ENCODE measurements at places on chromosomes 2 and 18. TPM values are rescaled to one million over a fixed set of nuclear protein-coding genes. Genes with fewer than 3 reads are reported as not detected.

GRCh38 chr2:34349527-34349926 is 750.4 kb upstream of the FAM98A start:
- DNase-seq, result no peak

GRCh38 chr2:17538022-17538843 is 2.3 kb upstream of the VSNL1 start:
- no peak for DNase-seq

GRCh38 chr2:240343548-240343947 is 91.9 kb upstream of the GPC1 start:
- DNase-seq, result no peak

DNA sequence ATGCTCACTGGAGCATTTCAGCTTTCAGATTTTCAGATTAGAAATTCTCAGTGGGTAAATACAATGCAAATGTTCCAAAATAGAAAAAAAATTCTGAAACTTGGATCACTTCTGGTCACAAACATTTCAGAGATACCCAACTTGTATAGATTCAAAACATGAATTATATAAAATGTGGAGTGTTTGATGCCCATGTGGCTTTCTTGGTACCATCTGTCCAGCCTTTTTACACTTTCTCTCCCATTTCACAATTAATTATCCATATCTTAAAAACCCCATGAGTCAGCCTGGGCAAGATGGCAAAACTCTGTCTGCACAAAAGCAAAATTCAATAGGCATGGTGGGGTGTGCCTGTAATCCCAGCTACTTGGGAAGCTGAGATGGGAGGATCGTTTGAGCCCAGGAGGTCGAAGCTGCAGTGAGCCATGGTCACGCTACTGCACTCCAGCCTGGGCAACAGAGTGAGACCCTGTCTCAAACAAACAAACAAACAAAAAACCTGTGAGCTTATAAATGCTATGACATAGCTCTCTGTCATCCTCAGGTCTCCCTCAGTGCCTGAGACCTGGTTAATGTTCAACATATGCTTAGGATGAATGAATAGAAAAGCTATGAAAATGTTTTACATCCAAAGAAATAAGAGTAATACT is 146.3 kb upstream of the TTC39C start:
- no peak for DNase-seq

GPN1 gene
- total RNA-seq, result 21.8 TPM

MYO7B gene
- total RNA-seq, result 0.31 TPM

GRCh38 chr2:45442026-45442425 is 169.0 kb downstream of the SRBD1 start:
- no peak for DNase-seq

All from right cardiac atrium (tissue), 5 donors.